Putamen (tissue), 1 donor: ENCODE measurements at places on chromosomes 4 and X.
A peak's percentile ranks its signal among the peaks of the same experiment; 100 is the strongest.

DNA sequence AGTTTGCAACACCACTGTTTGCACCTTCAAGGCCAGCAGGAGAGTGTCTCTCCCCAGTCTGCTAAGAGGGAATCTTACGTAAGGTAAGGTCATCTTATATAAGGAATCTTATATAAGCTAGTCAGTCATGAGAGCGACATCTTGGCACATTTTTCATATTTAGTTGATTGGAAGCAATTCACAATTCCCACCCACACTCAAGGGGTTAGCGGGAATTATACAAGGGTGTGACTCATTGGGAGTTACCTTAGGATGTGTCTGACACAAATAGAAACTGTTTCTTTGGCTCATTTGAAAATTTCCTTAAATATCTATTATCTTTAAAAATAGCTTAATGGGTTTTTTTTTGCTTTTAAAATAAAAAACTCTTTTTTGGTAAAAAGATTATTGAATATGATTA is 62.1 kb upstream of the GRPR start:
- DNase-seq: peak; percentile 57

DNA sequence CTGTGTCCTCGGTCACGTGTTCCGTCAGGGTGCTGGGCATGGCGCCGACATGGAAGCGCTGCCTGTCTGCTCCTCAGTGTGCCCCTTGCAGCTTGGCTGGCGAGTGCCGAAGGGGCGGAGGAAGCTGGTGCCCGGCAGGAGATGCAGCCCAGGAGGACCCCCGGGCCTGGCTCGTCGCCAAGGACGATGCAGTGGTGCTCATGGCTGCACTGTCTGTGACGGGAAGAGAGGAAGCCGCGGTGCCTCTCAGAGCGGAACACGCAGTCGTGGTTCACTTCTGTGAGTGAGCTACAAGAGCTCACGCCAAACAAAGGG is 38.1 kb downstream of the FGFRL1 start:
- no peak for DNase-seq

DNA sequence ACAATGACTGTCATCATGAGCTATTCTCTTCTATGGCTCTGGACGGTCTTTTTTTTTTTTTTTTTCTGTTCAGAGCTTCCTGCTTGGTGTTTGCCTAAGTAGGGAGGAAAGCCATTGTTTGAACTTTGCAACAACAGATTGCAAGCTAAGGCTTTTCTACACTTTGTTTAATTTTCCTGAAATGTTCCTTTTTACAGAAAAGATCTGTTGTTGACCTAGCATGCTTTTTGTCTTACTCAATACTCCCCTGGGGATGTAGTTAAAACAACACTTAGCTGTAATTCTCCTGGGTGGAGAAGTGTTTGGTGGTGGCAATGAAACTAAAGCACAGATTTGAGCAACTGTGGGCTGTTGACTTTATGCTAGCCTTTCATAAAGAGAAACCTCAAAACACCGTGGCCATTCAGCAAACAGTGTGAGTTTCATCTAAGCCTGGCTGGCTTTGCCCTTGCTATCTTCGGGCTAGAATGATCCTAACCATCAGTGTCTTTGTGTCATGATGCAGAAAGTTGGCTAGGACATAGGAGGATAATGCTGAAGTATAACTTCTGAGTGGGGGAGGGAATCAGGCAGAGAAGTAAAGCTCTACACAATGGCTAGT is 110.5 kb downstream of the ANXA3 start:
- DNase-seq: no peak

- no peak for DNase-seq
Measured at GRCh38 chr4:30600246-30601017, 119.7 kb upstream of the PCDH7 start.

GRCh38 chr4:80215449-80216052 is 18.2 kb downstream of the PRDM8 start:
- no peak for DNase-seq

DNA sequence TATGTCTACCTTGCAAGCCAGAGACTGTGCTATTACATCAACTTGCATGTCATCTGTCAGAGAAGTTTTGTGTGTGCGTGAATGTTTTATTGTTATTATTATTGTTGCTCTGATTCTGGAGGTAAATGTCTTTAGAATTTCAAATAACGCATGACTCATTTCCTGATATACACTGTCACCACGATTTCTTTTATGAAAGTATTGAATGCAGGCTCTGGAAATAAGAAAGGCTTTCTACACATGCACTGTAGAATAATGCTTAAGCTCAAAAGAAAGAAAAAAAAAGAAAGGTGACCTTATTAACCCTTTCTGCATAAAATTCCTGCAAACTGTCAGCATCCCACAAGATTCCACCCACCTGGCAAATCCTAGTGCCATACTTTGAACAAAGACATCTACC is 632.9 kb downstream of the ZNF674 start:
- DNase-seq: peak; percentile 28

DNA sequence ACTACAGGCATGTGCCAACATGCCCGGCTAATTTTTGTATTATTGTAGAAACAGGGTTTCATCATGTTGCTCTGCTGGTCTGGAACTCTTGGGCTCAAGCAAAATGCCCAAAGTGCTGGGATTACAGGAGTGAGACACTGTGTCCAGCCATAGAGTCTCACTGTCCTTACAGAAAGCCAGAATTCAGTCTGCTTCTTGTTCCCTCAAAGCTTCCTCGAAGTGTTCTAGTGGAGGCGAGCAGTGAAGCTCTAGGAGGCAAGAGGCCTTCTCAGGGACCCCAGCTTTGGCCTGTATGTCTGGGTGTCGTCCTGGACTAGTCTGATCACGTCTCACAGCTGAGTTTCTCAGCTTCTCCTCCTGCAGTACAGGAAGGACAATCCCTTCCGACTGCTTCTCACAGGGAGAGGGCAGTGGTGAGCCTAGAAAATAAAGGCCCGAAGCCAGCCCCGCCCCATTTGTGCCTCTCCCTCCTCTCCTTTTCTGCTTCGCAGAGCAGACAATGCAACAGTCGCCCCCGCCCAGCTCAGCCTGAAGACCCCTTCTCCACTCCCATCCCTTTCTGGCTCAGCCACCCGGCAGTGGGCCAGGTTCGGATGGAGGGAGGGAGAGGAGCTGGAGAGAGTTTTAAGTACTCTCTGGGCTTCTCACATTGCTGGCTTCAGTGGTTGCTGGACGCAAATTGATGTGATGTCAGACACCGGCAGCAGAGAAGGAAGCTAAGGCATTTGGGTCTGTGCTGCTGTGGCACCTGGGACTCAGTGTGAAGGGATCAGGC is 11.1 kb upstream of the FAM3A start:
- DNase-seq: peak; percentile 66

DNA sequence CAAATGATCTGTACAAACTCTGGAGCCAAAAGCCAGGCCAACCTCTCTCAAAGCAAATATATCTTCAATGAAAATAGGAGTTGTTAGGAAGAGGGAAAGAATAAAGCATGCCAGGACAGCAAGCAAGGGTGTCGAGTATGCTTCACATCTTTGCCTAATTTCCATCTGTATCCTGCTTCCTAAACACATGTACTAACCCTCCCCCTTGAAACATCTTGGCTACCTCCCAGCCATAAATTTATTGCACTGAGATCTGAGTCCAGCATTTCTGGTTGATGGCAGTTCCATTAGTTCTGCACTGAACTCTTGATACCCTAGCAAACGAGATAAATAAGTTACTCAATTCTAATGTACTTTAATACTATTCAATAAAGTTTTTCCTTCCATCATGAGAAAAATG is 430.5 kb upstream of the TRAM1L1 start:
- no peak for DNase-seq

- DNase-seq: no peak
Measured at GRCh38 chr4:41645728-41646390, 102.7 kb downstream of the PHOX2B start.

GRCh38 chr4:1683736-1684505 is at the start of gene FAM53A:
FAM53A (minus strand) TSS chr4:1684313; CDS start chr4:1668741, 15,572 bp downstream.
- DNase-seq: peak; percentile 86

- DNase-seq: no peak
Measured at GRCh38 chr4:74543983-74544382, 99.0 kb downstream of the AREG start.

DNA sequence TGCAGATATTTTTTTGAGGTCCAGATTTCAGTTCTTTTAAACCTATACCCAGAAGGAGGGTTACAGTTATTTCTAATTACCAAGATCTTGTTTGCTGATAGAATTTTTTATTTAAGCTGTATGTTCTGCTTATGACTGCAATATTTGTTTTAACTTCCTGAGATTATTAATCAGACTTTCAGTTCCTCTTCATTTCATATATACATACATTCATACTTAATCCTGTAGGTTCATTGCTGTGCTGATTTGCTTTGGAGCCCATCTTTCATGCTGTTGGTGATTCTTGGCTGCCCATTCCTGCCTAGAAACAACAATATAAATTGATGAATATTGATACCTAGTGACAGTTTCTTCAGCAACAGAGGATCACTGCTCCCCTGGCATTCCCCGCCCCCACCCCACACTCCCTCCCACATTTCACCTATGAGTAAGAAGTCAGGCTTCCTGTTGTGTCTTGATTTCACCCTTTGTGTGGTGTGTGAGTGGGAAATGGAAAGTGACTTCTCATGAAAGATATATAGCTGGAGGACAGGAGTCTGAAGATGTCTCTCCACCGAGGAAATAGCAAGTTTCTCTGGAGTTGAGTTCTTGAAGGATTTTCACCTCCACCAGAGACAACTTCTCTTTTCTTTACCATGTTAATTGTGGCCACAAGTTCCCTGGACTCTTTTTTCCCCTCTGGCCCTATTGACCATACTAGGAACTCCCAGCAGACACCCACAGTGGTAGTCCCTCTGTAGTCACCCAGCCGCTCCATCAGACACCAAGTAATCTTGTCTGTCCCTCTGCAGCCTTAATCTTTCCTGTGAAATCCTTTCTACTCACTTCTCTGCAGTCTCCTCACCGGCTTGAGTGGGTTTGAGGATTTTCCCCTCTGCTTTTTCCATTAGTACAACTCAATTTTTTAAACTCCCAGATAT is 118.4 kb downstream of the ASB9 start:
- DNase-seq: no peak

DNA sequence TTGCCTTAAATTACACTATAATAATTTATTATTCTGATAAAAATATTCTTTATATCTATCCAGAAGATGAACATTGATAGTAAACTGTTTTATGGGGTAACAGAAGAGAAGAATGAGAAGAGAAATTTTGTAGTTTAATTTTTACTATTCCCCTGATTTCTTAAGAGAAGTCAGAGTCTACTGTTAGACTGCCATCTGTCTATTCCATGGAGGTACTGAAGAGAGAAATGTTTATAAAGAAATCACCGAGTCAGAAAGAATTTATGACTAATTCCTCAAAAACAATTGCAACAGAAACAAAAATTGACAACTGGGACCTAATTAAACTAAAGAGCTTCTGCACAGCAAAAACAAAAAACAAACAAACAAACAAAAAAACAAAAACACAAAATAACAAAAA is 149.9 kb downstream of the FGF16 start:
- no peak for DNase-seq

DNA sequence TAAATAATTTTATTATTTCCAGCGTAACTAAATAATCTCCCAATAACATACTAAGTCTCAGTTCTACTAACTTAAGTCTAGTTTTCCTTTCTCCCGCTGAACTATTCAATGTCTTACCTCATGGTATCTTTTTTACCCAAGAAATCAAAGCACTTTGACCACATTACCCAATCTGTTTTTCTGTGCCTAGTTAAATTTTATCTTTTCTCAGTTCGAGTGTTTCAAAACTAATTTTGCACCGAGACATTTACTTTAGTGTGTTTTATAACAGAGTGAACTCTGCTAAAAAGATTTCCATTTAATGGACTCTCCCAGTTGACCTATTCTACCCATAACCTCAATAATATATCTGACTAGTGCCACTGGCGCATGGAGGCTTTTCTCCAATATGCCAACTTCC is 67.6 kb upstream of the IRF2 start:
- DNase-seq: no peak

GRCh38 chrX:154372612-154373022 is 1.8 kb downstream of the FLNA start:
- DNase-seq: no peak

DNA sequence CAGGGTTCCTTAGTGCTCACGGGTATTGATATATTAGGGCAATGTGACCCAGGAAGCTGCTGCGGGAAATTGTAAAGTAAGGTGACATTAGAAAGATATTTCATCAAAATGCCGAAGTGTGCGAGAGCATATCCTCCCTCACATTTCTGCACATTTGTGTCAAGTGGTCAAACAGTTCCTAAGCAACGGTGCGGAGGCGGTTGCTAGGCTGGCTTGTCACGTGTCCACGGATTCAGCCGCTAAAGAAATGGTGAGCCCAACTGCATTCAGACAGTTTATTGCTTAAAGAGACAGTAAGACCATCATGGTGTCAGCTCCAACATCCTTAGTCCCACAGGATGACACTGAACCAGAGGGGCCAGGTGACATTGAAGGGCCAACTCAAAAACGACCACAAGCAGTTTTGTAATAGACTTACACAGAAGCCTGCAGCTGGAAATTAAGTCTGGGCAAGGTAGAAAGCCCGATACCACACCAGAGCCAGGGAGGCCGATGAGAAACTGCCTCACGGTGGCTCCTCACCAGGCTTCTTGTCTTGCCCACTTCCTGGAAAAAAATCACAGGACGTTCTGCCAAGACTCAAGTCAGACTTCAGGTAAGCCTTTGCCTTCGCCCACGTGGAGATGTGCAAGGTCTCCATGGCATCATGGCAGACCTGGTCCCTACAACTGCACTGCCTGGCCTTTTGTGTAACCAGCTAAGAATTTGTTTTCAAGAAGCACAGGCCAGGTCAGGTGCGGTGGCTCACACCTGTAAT is 50.4 kb downstream of the USP11 start:
- peak; percentile 1 for DNase-seq

GRCh38 chr4:25919676-25920075 is 5.7 kb downstream of the SMIM20 start:
- no peak for DNase-seq

- DNase-seq: no peak
Measured at GRCh38 chr4:164617426-164617825, 136.5 kb upstream of the SMIM31 start.

DNA sequence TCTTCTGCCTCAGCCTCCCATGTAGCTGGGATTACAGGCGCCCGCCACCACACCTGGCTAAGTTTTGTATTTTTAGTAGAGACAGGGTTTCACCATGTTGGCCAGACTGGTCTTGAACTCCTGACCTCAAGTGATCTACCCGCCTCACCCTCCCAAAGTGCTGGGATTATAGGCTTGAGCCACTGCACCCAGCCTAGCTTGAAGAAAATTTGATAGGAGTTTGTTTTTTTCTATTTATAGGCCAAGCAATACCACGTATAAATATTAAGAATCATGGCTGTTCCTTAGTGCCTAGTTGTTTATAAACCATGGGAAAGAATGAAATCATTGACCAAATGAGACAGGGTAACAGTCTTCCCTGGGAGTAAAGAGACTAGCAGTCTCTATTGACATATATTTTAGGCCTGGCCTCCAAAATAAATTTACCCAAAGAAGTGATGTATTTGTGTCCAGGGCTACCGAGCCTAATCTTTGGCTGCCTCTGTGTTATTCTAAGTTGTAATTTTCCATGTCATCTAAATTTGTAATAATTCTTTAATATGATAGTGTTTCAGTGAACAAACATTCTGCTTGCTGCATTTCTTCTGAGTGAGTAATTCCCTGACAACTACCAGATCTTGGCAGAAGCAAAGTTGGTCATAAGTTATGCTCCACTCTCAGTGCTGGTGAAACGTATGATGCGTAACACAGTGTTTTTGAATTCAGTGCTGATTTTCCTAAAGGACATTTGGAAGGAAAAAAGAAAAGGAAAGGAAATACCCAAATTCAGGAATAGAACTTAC is 10.3 kb downstream of the PKD2 start:
- no peak for DNase-seq

- no peak for DNase-seq
Measured at GRCh38 chr4:6491235-6491634, 18.8 kb upstream of the PPP2R2C start.
